Epithelial cell of proximal tubule (primary cell): ENCODE measurements at places on chromosomes 6 and 20. TPM values are rescaled to one million over a fixed set of nuclear protein-coding genes. Genes with fewer than 3 reads are reported as not detected.

The TOX2 gene
- total RNA-seq, result 2.0 and 2.5 TPM in 2 replicates

The PI3 gene
- total RNA-seq, result not detected in 2 replicates

The SMLR1 gene
- total RNA-seq, result not detected in 2 replicates

The SOBP gene
- 1.6 and 2.5 TPM in 2 replicates for total RNA-seq

The TBX18 gene
- 0.23 and 1.9 TPM in 2 replicates for total RNA-seq

The MAN1A1 gene
- total RNA-seq, result 16.1 and 23.4 TPM in 2 replicates

The IL20RA gene
- 0.22 TPM in 1 of 2 replicates, not detected in the other for total RNA-seq

The HDGFL1 gene
- total RNA-seq, result not detected in 2 replicates
